Lung (tissue), 17 donors: ENCODE measurements at places on chromosomes 5 and 9. TPM values are rescaled to one million over a fixed set of nuclear protein-coding genes. Genes with fewer than 3 reads are reported as not detected.

The CAVIN4 gene
- 0.64 TPM for total RNA-seq

The FAM151B gene
- 6.5 TPM for total RNA-seq

The TMEM203 gene
- 35.8 TPM for total RNA-seq

The PCDHGC5 gene
- total RNA-seq: 2.7 TPM

The TMEM167A gene
- 70.3 TPM for total RNA-seq

DNA sequence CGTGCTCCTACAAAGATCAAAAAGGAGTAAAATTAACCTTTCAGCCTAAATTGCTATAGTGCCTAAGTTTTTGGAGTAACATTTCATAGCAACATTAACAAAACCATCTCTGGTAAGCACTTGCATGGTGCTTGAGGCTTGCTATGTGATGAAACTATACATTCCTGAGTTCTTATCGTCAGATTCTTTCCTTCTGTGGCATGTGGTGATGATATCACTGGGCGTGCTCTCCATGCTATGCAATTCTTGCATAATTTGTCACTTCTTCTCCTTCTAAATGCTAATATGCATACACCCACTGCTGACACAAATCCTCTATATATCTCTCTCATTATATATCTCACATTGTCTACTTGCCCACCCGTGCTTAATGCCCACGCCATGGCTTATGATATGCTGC, 2019.9 kb downstream of the MAT2B start:
- H3K4me3 ChIP-seq: no peak overlapping the region
- H3K27ac ChIP-seq: no peak overlapping the region
- H3K4me1 ChIP-seq: no peaks in the 10 kb centered on the region
- no peaks in the 10 kb centered on the region for H3K27me3 ChIP-seq
- no peak for DNase-seq

DNA sequence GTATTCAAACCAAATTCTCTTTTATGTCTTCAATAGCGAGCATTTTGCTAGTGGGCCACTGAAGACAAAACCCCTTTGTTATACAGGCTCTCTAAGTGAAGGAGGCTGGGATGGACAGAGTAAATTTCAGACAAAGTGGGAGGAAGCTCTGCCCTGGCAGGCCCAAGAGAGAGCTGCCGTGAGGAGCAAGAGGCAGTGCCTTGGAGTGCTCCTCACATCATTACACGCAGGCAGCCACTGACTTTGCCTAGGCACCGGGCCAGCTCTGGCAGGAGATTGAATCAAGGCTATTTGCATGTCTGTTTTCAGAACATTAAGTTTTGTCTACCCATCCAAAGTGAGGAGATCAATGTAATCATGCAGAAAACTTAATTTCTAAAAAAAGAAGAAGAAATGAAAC, 167.7 kb downstream of the CCDC192 start:
- peak overlapping the region; percentile 1 for H3K27ac ChIP-seq
- peaks cover 9% of the 10 kb centered on the region for H3K4me1 ChIP-seq
- H3K4me3 ChIP-seq: no peak overlapping the region
- DNase-seq: peak; percentile 62
- no peaks in the 10 kb centered on the region for H3K27me3 ChIP-seq
- H3K36me3 ChIP-seq: no peaks in the 10 kb centered on the region

DNA sequence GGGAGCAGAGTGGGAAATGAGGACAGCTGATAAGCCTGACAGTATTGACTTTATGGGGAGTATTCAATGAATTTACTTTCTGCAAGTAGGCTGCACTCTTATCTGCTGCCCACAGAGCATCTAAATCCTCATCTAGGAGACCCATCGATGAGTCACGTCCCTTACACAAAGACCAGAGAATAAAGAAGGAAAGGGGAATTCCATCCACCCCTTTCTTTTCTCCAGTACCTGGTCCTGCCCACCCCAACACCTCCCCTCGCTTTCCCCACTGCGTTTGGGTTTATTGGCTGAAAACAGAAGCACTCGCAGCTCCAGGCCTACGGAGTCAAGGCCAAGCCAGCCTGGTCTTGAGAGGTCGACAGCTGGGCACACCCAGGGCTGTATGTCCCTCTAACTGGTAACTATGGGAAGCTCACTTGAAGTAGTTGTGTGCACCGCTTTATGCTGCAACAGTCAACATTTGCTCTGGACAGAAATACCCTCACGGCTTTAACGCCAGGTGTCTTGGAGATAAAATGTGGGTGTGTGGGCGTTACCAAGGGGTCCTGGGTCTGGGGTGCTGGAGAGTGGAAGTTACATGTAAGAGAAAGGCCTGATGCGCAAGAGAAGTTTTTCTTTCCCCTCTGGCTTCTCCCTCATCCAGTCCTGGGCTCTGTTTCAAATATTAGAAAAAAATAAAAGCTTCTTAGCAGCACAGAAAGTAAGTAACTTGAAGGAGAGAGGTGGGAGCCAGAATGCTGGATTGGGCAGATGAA, 14.5 kb upstream of the TAL2 start:
- H3K27me3 ChIP-seq: no peaks in the 10 kb centered on the region
- no peak overlapping the region for H3K27ac ChIP-seq
- H3K4me3 ChIP-seq: no peak overlapping the region
- no peaks in the 10 kb centered on the region for H3K36me3 ChIP-seq
- no peaks in the 10 kb centered on the region for H3K4me1 ChIP-seq

DNA sequence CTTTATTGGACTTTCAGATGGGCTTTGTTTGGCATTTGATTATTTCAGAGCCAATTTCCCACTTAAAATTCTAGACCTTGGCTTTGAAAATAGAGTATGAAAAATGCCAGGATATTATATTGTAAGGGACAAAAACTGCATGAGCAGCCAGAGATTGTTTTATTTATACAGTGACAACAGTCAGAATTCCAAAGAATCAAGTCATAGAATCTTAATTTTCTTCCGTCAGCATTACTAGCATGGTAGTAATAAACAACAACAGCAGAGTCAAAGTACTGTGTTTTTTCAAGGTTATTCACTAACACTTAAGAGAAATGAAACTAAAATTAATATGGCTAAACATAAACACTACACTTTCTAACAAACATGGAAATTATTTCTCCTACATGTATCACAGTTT, 52.2 kb downstream of the MLLT3 start:
- H3K36me3 ChIP-seq: no peaks in the 10 kb centered on the region
- H3K27ac ChIP-seq: no peak overlapping the region
- H3K4me1 ChIP-seq: peaks cover 9% of the 10 kb centered on the region

DNA sequence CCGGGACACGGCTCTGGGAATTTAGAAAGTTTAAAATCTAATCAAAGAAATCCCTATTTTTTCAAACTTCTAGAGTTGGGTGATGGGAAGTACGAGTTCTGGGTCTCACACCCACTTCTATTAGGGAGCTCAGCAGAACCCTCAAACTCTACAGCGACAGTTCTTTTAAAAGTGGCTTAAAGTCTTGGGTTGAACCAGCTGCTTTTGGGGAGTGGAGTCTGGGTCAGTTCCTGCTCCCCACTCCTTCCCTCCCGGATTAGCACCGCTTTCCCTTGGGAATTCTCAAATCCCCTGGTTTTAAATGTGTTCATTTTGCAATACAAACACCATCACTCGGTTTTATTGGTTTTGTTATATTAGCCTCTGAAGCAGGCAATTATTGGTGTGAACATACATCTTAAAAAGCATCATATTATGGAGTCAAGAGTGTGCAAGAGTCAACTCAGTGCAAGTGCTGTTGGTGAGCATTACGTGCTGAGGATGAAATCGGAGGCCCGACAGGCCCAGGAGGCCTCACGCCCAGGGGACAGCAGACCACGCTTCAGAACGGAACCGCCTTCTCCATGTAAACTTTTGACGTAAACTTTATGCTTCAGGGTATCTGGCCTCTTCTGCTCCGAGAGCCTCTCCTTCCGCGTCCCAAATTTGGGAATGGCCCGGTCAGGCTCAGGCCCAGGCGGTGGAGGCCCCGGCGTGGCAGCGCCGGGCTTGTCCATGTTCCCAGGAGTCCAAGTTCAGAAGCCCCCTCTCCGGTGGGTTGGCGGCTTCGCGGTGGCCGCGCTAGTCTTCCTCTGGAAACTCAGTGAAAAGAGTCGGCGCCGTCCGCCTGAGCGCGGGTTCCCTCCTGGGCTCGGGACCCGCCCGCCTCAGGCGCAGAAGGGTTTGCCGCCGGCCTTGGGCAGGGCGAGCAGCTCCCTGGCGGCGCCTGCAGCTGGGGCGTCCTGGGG, 5.3 kb downstream of the IRX4 start:
- DNase-seq: no peak
- peaks cover 6% of the 10 kb centered on the region for H3K4me1 ChIP-seq
- H3K4me3 ChIP-seq: no peak overlapping the region
- no peak overlapping the region for H3K27ac ChIP-seq

- no peak for DNase-seq
- H3K36me3 ChIP-seq: no peaks in the 10 kb centered on the region
- H3K27me3 ChIP-seq: no peaks in the 10 kb centered on the region
- H3K27ac ChIP-seq: no peak overlapping the region
Measured at GRCh38 chr5:14066326-14066725, 76.8 kb upstream of the TRIO start.

GRCh38 chr5:180596668-180597231, 5.5 kb upstream of the SCGB3A1 start:
- H3K27me3 ChIP-seq: peaks cover under 1% of the 10 kb centered on the region
- H3K27ac ChIP-seq: no peak overlapping the region
- no peaks in the 10 kb centered on the region for H3K4me1 ChIP-seq
- H3K36me3 ChIP-seq: no peaks in the 10 kb centered on the region
- H3K4me3 ChIP-seq: no peak overlapping the region

GRCh38 chr9:76458903-76459693, at the start of gene GCNT1:
TSS of gene GCNT1 (plus strand) at chr9:76459182. CDS start at chr9:76502382, 43,200 bp downstream.
- peak; percentile 82 for DNase-seq
- peaks cover 11% of the 10 kb centered on the region for H3K27me3 ChIP-seq
- H3K27ac ChIP-seq: peak within 1 kb of the TSS; percentile 33
- no peaks in the 10 kb centered on the region for H3K4me1 ChIP-seq
- H3K4me3 ChIP-seq: peak within 1 kb of the TSS; percentile 33
